ENCODE measurements at places on chromosomes 7 and 10. TPM values are rescaled to one million over a fixed set of nuclear protein-coding genes. Genes with fewer than 3 reads are reported as not detected.

FRMD4A gene
- total RNA-seq = 1.2 TPM

DNA sequence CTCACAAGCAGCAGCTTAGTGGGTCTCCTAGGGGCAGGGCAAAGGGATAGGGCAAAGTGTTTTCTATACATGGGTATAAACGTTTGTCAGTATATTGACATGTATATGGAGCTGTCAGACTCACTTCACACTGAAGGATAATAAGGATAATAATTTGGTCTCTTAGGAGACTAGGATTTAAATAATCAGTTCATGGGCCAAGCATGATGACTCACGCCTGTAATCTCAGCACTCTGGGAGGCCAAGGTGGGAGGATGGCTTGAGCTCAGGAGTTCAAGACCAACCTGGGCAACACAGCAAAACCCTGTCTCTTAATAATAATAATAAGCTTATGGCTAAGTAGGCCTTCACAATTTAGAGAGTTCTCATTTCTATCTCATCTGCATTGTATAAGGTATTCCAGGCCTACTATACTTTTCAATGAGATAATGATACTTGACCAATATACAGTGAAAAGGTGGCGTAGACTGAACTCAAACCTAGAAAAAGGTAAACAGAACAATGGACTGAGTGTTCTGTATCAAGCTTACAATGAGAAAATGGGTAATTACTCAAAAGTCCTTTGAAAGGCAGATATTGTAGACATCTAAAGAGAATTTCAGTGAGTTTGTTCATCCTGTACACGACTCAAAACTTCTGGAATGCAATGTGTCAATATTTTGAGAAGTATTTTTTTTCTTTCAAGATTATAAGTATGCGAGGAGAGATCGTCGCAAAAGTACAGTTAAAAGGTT is 7.0 kb downstream of the GSAP start:
- DNase-seq = no peak

DNA sequence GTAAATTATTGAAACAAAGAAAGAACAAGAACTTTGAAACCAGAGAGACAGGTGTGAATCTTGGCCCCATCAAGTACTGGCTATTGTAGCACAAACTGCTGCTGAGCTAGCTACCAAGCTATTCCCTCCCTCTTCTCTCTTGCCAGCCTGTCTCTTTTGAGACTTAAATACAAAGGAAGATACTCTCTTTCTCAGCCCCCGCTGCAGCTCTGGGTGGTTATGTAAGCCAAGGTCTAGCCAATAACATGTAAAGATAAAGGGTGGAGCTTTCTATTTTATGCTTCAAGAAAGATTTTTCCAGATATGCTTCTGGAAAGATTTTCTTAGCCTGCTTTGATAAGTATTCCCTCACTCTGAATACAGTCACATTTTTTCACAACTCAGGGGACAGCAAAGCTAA is 17.2 kb downstream of the BAZ1B start:
- no peak for DNase-seq

DNA sequence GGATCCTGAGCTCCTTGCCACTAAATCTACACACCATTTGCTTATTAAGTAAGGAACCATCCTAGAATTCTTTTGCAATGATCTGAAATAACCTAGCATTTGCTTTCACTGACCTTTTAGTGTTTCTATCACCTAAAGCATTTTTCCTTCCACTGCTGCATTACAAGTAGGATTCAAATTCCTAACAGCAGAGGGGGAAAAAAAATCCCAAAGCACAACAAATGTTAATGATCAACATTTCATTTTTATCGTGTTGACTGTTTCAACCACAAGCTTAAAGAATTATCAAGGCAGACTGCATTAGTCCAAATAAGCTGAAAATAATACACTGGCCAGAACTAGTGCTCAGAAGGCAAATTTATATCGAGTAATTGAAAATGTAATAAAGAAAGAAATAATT is 174.7 kb upstream of the TCF7L2 start:
- DNase-seq = no peak

Data from activated CD8-positive, alpha-beta memory T cell treated with anti-CD3 and anti-CD28 coated beads, Interleukin-2, amount 10 ng/mL, durations not matched to agents 7 days and 5 days (primary cell).